Suppressor macrophage treated with lipopolysaccharide for 1 hour (primary cell): ENCODE measurements at places on chromosomes 7 and 10.

GRCh38 chr10:43076311-43076875 is 476 bp upstream of the RET start:
- DNase-seq: peak; percentile 49

DNA sequence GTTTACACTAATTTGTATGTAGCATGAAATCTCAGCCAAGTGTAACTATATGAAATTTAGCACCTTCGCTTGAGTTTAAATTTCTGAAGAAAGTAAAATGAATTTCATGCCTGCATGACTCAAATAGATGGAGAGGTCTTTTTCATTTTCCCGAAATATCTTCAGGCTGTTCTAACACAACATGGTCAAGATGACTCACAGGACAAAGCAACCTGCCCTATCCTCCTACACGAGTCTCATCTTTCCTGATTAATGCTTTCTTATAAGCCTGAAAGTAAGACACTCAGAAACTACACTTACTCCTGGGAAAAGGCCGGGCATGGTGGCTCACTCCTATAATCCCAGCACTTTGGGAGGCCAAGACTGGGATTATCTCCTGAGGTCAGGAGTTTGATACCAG is 41.2 kb downstream of the CH25H start:
- no peak for DNase-seq

DNA sequence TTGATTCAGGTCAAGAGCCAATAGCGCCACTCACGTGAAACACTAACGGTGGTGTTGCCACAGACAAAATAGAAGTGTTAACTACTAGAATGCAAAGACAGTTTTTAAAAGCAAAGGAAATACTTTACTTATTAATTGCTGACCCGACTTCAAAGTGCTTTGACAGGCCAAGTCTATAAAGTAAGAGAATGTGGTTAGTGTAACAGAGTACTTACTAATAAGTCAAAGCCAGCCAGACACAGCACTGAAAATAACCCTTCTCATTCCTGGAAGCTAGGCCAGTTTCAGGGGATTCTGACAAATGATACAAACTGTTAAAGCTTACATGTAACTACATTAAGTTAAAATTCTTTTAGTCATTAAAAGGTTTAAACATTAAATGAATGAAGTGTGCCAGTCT is 50.3 kb downstream of the ENO4 start:
- no peak for DNase-seq

- DNase-seq: peak; percentile 73
Measured at GRCh38 chr7:43584195-43584586, 1.3 kb downstream of the STK17A start.

GRCh38 chr10:31927565-31927883 is 1.1 kb downstream of the ARHGAP12 start:
- no peak for DNase-seq

- DNase-seq: no peak
Measured at GRCh38 chr7:77360104-77360503, 56.0 kb downstream of the GSAP start.

- no peak for DNase-seq
Measured at GRCh38 chr7:41659539-41659938, 43.4 kb downstream of the INHBA start.

DNA sequence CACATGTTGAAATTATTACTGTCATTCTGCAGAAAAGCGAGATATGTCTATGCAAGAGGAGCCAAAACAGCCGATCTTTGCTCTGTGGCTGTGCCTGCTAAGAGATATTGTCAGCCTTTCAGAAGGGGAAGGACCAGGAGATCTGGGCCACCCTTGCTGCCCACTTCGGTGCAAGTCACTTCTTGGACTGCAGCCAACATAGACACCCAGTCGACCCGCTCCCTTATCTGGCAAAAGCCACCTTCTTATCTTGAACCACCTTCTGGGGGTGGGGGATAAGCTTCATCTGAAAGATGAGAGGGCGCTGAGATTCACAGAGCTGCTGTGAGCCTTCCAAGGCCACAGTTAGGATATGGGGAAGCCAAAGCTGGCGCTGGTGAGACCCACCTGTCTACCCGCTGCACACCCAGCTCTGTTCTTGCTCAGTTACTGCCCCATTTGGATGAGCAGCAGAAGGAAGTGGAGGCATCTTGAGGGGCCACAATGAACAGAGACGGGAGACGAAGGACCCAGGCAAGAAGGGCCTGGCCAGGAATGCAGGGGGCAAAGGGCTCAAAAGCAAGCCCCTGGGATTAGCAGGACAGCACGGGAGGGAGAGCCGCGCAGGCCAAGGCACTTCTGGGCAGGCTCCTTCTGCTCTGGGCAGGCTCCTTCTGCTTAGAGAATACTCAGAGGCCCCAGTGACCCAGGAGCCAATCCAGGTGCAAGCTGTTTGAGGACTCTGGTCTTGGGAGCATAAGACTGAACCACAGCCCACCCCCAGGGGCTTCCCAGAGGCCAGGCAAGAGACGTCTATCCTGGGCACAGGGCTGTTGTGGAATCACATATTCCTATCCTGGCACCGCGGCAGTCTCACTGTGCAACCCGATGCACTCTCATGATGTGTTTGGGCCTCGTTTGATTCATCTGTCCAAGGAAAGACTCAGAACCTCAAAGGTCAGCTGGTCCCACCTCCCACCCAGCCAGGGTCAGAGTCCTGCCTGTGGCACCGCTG is 38.4 kb upstream of the NPFFR1 start:
- no peak for DNase-seq

GRCh38 chr7:5758286-5758685 is 23.2 kb downstream of the RNF216 start:
- DNase-seq: no peak

GRCh38 chr7:12565873-12566272 is 4.6 kb upstream of the SCIN start:
- DNase-seq: no peak

DNA sequence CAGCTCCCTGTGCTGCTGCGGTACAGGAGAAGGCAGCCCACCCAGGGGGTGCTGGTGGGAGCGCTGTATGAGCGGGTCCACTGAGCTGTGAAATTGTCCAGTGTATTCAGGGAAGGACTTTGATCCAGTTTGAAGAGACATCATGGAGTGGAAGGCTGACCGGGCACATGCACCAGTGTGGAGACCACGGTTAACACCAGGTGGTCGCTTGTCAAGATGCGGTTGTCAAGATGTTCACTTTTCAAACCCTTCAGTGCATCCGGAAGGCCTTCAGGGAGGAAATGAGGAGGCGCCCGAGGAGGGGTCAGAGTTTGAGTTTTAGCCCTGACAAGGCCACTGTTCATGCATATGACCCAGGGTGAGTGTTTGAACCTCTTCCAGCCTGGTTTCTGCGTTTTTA is 6.1 kb downstream of the DOCK1 start:
- DNase-seq: no peak

DNA sequence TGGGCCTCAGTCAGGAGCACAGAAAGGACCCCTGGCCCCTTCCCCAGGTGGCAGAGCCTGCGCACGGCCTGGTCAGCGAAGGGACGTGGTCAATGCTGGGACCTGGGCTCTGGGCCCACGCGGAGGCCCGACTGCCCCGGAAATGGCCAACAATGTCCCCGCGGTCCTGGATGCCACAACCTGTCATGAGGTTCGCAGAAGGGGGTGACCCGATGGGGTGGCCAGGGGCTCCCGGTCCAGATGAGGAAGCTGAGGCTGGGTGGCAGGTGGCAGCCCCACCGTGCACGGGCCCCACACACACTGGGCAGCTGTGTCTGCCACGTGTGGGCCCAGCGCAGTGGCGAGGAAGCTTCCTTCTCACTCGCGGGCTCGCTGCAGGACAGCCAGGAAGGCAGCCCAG is 49.4 kb downstream of the DPYSL4 start:
- no peak for DNase-seq

GRCh38 chr7:39228946-39229345 is 251.2 kb downstream of the POU6F2 start:
- no peak for DNase-seq

GRCh38 chr10:132617737-132618052 is 80.1 kb downstream of the INPP5A start:
- no peak for DNase-seq

DNA sequence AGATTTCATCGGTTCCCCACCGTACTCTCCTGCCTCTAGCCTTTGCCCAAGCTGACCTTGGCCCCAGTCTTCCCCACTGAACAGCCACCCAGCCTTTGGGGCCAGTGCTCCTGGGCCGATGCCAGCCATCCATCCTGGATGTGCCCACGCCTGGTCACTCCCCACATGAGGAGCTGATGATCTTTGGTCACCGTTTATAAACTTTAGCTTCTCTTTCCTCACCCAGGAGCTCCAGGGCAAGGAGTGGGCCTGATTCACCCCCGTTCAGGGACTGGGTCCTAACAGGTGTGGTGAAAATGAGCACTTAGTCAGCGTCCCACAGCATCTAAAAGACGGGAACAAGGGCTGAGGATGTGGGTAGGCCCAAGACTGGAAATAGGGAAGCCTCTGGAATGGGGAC is 22.9 kb downstream of the GTF2IRD1 start:
- no peak for DNase-seq

DNA sequence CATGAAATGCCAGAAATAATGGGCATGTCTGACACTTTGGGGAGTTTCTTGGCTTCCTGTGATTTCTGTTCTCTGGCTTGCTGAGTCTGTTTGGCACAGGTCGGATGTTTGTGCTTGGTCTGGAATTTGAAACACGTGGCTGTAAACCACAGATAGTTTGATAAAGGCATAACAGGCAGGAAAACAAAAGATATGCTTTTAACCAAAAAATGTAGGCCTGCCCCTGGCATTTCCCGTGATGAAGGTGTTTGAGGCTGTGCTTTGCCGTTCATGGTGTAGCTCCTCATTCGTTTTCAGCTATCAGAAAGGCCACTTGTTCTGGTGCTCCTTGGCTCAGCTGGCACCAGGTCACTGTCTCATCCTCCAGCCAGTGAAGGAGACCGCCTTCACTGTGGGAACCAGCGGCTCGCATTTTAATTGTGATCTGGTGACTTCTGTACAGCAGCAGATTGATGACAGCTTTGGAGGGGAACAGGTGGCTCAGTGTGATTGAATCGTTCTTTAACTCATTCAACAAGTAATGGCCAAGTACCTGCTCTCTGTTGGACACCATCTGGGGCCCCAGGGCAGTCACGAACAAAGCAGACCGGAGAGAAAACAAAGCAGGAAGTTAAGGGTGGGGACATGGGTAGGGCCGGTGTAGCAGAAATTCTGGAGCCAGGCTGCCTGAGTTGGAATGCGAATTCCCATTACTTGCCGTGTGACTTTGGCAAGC is 111.5 kb downstream of the CCNY start:
- no peak for DNase-seq

- DNase-seq: no peak
Measured at GRCh38 chr10:114561008-114561523, 97.0 kb downstream of the ABLIM1 start.

GRCh38 chr7:98276241-98276761 is 5.2 kb upstream of the BRI3 start:
- DNase-seq: peak; percentile 75

DNA sequence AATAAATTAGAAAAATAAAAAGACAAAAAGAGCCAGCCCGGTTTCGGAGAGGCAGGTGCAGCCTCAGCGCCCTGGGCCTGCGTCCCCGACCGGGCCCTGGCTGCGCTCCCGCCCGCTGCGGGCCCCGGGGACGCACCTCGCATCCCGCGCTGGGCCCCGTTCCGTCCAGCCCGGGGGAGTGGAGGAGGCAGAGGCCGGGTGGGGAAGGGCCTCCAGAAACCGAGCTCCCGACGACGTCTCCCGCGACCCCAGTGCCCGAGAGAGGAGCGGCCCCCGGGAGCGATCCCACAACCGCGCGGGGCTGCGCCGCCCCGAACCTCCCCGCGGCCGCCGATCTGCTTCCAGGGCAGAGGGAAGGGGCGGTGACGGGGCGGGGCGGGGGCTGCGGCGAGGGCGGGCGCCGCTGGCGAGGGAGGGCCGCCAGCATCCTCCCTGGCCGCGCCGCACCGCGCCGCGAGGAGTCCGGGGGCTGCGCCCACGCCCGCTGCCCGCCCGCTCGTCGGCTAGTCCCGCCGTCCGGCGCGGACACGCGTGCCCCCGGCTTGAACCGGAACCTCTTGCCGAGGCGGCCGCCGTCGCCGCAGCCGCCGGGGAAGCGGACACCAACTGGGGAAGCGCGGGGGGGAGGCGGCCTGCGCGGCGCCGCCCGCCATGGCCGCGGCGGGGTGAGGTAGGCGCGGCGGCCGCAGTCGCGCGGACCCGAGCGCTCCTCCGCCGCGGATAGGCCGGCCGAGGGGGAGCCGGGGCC is at the start of gene CCNY:
TSS of gene CCNY (plus strand) at position 426 of the 748 bp plus-strand sequence. CDS start 545 bp downstream, outside the sequence.
- DNase-seq: peak; percentile 93

GRCh38 chr7:100829150-100829716 is 1.9 kb upstream of the EPHB4 start:
- DNase-seq: no peak

GRCh38 chr7:98802781-98803110 is 67.1 kb downstream of the TMEM130 start:
- DNase-seq: no peak

DNA sequence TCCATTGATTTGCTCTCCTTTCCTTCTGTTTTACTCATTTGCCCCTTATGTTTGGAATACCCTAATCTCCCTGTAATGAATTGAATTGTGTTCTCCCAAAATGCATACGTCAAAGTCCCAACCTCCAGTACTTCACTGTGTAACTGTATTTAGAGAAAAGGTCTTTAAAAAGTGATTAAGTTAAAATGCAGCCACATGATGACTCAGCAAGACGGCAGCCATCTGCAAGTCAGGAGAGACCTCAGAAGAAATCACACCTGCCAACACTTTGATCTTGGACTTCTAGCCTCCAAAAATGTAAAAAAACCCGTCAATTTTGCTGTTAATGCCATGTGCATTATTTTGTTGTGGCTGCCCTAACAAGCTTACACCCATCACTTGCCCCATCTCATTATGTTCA is 85.3 kb upstream of the PCLO start:
- no peak for DNase-seq

- no peak for DNase-seq
Measured at GRCh38 chr7:93551931-93552330, 22.6 kb downstream of the CALCR start.

DNA sequence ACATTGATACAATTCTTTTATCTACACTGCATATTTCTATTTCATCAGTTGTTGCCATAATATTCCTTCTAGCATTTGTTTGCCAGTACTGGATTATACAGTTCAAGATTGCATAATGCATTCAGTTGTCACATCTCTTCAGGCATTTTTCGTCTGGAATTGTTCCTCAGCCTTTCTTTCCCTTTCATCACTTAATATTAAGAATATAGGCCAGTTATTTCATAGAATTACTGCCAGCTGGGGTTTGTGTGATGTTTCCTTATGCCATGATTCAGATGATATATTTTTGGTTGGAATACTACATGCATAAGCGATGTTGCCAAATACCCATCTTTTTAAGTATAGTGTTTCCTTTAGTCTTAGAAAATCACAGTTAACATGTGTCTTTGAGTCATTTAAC is 20.8 kb downstream of the KIFBP start:
- no peak for DNase-seq

GRCh38 chr7:43450894-43451293 is 132.0 kb upstream of the STK17A start:
- no peak for DNase-seq

GRCh38 chr7:112162142-112162766 is 43.9 kb downstream of the DOCK4 start:
- no peak for DNase-seq

DNA sequence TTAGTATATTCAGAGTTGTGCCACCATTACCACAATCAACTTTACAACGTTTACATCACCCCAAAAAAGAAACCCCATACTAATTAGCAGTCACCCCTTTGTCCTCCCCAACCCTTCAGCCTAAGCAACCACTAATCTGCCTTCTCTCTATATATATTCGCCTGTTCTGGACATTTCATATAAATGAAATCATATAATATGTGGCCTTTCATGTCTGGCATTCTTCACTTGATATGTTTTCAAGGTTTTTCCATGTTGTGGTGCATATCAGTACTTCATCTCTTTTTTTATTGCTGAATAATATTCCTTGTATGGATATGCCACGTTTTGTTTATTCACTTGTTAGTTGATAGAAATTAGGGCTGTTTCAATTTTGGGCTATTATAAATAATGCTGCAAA is 70.4 kb downstream of the AASS start:
- DNase-seq: no peak
